ENCODE measurements at places on chromosomes 16 and 17.

- ATAC-seq: no peak
Measured at GRCh38 chr17:78515480-78515879, 61.7 kb downstream of the DNAH17 start.

- ATAC-seq: no peak
Measured at GRCh38 chr17:78046923-78047322, 81.6 kb downstream of the TMC6 start.

GRCh38 chr17:79702034-79702433 lies 28.7 kb upstream of the ENPP7 start:
- ATAC-seq: peak; percentile 28

GRCh38 chr17:58756246-58757161 lies 850 bp downstream of the PPM1E start:
- ATAC-seq: peak; percentile 60

GRCh38 chr16:86733546-86734254 lies 155.4 kb downstream of the FOXL1 start:
- ATAC-seq: no peak

DNA sequence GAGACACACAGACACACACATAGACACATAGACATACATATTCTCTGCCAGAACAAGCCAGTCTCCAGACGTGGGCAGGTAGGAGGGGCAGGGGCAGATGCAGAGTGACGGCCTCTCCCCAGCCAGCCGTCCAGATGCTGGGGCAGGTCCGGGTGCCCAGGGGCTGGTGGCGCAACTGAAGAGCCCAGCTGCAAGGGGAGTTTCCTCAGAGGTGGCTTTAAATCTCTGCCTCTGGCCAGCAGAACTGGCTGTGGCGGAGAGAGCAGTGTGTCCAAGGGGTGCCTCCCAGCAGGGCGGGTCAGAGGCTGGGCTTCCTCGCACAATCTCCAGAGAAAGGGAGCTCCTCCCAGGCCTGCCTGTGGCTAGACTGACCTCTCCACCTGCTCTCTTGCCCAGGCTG lies 9.4 kb upstream of the GCGR start:
- peak; percentile 84 for ATAC-seq

- ATAC-seq: no peak
Measured at GRCh38 chr17:54861471-54861983, 39.1 kb upstream of the TOM1L1 start.

- ATAC-seq: no peak
Measured at GRCh38 chr16:18975109-18975508, 8.6 kb upstream of the TMC7 start.

DNA sequence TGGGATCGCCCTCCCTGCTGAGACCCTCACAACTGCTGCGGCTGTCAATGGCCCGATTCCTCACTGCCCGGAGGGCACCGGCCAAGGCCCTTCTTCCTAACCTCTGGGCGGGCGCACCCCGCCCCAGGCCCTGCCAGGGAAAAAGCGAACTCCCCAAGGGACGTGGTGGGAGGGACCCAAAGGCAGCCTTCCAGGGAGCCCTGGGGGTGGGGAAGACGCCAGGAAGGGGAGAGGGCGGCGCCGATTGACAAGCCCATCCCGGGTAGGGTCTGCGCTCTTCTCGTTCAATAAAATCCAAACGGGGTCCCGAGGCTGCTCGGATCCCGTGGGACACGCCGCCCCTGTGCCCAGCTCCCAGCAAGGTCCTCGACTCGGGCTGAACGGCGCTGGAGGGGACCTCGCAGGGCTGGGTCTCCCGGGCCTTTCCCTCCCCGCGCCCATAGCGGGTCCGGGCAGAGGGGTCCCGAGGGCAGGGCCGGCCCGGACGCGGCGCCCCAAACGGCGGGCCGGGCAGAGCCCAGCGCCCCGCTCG lies 416 bp downstream of the KIFC3 start:
- ATAC-seq: peak; percentile 59

- no peak for ATAC-seq
Measured at GRCh38 chr16:6861815-6862477, 470.7 kb upstream of the RBFOX1 start.

- no peak for ATAC-seq
Measured at GRCh38 chr17:48294806-48295361, 135.1 kb downstream of the SKAP1 start.

GRCh38 chr17:71522383-71522782 lies 598.4 kb upstream of the SOX9 start:
- ATAC-seq: peak; percentile 87

DNA sequence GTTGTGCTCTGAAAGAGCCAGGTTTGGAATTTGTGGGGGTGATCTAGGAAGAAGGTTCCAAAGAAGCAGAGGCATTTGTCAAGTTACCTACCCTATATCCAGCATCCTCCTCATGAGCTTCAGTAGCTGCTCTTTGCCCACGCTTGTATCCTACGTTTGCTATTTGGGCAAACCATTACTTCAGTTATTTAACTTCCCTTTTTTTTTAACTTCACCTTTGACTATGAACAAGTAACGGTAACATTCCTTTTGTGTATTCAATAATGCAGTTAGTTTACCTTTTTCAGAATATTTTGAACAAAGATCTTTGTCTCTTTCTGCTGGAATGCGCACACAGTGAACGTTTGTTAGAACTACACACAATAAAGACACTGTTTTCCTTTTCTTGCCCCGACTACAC lies 41.5 kb downstream of the CYB5B start:
- peak; percentile 20 for ATAC-seq

DNA sequence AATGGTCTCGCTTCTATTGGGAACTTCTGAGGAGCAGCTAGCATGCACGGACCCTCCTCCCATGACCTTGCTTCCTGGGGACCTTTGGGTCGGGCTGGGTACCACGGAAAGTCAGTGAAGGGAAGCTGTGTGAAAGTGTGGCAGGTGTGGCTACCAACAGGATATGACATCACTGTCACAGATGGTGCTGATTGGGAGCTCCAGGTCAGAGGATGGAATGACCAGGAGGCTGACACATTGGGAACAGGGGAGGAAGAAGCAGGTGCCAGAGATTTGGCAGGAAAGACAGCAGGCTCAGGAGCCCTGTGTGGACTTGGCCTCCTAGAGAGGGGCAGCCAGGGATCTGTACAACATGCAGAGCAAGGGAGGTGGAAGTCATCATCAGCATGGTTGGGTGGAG lies 34.0 kb downstream of the CPNE2 start:
- no peak for ATAC-seq

- no peak for ATAC-seq
Measured at GRCh38 chr16:50602531-50603205, 54.5 kb downstream of the NKD1 start.

- ATAC-seq: no peak
Measured at GRCh38 chr17:78541488-78542206, 35.5 kb downstream of the DNAH17 start.

- ATAC-seq: no peak
Measured at GRCh38 chr16:54938212-54939028, 7.8 kb downstream of the IRX5 start.

DNA sequence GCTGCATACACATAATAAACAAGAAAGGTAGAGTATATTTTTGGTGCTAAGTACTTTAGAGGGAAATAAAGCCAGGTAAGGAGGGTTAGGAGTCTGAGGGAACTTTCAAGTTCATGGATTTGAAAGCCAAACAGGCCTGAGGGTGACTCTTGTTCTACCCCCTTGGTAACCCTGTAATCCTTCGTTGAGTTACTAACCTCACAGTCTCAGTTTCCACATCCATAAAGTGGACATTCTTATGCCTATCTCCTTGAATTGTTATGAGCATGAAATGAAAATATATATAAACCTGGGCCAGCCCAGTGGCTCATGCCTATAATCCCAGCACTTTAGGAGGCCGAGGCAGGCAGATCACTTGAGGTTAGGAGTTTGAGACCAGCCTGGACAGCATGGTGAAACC lies 22.4 kb downstream of the PECAM1 start:
- no peak for ATAC-seq

GRCh38 chr16:30377050-30377811 lies 2.6 kb downstream of the MYL11 start:
- ATAC-seq: no peak

- peak; percentile 60 for ATAC-seq
Measured at GRCh38 chr17:78117027-78117981, 11.3 kb downstream of the TMC6 start.

GRCh38 chr17:69468207-69468606 lies 53.7 kb downstream of the MAP2K6 start:
- ATAC-seq: no peak

- peak; percentile 88 for ATAC-seq
Measured at GRCh38 chr17:80260069-80260535, 550 bp upstream of the RNF213 start.

GRCh38 chr17:71503710-71504465 lies 616.9 kb upstream of the SOX9 start:
- ATAC-seq: peak; percentile 27

GRCh38 chr17:17714261-17714866 lies 33.1 kb downstream of the RAI1 start:
- ATAC-seq: no peak

GRCh38 chr16:86931410-86931941 lies 353.1 kb downstream of the FOXL1 start:
- ATAC-seq: peak; percentile 44

DNA sequence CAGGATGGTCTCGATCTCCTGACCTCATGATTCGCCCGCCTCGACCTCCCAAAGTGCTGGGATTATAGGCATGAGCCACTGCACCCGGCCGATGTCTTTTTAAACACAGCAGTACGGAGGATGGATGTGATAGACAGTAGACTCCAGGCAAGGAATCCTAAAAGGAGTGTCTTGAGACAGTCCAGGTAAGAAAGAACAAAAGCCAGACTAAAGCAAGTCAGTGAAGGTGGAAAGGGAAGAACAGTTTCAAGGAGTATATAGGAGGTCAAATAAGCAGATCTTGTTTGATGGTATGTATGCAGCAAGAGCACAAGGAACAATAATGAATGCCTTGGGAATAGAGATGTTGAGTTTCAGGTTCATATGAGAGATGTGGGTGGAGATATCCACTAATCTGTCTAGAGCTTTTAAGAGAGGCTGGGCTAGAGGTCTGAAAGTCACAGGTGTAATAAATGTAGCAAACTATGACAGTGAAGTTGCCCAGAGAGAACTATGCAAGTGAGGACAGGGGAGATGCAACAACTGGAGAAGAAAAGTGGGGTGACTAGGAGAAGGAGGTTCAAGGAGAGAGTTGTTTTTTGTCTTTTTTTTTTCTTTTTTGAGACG lies 4.5 kb downstream of the TUBD1 start:
- no peak for ATAC-seq

GRCh38 chr16:2091547-2092255 lies 43.9 kb downstream of the TSC2 start:
- ATAC-seq: no peak

GRCh38 chr16:53944025-53944424 lies 240.1 kb downstream of the FTO start:
- no peak for ATAC-seq

- no peak for ATAC-seq
Measured at GRCh38 chr16:9362050-9362449, 270.6 kb downstream of the HAPSTR1 start.

GRCh38 chr17:62092784-62093183 lies 27.7 kb upstream of the MED13 start:
- no peak for ATAC-seq

- ATAC-seq: peak; percentile 86
Measured at GRCh38 chr17:33267271-33267790, 25.8 kb downstream of the ASIC2 start.

- ATAC-seq: no peak
Measured at GRCh38 chr17:28948342-28948741, 3.0 kb downstream of the PHF12 start.

DNA sequence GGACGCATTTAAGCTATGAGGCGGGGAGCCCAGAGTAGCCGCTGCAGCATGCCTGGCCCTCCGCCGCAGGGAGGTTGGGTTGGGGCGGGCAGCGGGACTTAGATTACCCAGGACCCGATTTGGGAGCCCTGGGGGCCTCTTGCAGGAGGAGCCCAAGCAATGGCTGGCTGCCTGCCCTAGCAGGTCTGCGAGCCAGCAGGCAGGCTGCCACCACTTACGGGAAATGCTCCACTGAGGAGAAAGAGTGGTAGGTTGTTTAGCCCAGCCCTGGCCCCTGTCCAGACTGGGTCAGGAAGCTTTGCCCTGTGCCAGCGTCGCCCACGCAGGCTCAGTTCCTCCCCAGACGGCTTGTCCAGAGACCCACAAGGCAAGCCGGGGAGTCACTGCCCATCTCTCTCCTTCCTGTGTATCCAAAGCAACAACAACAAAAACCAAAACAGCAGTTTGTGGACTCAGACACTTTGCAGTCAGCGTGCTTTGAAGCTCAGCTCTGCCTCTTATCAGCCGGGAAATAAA lies 10.3 kb upstream of the TVP23A start:
- peak; percentile 88 for ATAC-seq

DNA sequence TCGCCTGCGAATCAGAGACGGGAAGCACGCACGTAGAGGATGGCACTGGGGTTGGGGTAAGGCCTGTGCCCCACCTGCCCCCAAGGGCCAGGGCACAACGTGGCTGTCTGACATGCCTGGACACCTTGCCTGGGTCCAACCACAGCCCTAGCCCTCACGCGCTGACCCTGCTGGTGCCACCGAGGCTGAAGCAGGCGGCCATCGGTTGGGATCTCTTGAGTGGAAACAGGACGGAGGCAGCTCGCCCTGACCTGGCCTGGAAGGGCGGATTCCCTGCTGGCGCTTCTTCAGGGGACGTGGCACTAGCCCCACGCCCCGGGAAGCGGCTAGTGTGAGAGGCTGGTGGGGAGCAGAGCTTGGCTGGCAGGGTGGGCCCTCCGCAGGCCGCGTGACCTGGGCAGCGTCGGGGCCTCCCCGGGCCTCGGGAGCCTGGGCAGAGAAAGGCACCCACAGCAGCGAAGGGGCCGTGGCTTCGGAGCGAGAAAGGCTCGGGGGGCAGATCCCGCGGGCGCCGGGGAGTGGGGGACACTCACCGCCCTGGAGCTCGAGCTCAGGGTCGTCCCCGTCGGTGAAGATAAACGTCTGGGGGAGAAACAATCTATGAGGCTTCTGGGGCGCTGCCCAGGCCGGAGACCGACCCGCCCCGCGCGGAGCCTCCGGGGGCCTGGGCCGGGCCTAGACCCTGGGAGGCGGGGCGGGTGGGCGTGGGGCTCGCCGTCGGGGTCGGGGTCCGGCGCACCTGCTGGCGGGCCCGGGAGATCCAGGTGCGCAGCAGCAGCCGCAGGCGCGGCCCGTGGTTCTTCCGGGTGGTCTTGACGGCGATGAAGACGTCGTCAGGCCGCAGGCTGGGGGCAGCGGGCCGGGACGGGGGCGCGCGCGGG lies 610 bp downstream of the RFNG start:
- peak; percentile 10 for ATAC-seq

DNA sequence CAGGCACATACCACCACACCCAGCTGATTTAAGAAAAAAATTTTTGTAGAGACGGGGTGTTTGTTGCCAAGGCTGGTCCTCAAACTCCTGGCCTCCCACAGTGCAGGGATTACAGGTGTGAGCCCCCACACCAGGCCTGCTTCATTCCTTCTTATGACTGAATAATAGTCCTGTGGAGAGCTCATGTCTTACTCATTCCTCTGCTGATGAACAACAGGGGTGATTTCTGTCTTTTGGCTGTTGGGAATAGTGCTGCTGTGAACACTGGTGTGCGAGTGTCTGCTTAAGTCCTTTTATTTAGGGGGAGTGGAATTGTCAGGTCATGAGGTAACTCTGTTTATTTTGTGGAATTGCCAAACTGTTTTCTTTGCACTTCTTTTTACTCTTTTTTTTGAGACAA lies 2.7 kb upstream of the CTRB1 start:
- no peak for ATAC-seq

All from SK-N-SH treated with all-trans-retinoic acid at 6 μM for 48 hours (cell line).